Activated CD8-positive, alpha-beta memory T cell treated with anti-CD3 and anti-CD28 coated beads for 36 hours (primary cell): ENCODE measurements at places on chromosomes 12 and 14. TPM values are rescaled to one million over a fixed set of nuclear protein-coding genes. Genes with fewer than 3 reads are reported as not detected.

The SCN8A gene
- total RNA-seq = 1.3 TPM

The PLCZ1 gene
- not detected for total RNA-seq

The TCL1B gene
- total RNA-seq = not detected

The GPR135 gene
- 1.2 TPM for total RNA-seq

The CLEC2D gene
- total RNA-seq = 271 TPM

The KLRF1 gene
- total RNA-seq = not detected

The RBM19 gene
- 103 TPM for total RNA-seq

The DICER1 gene
- total RNA-seq = 58.0 TPM

The C12orf50 gene
- not detected for total RNA-seq

The SLC8A3 gene
- total RNA-seq = 0.25 TPM

The RGS6 gene
- 0.13 TPM for total RNA-seq

The SLC25A47 gene
- total RNA-seq = not detected

The MYF5 gene
- total RNA-seq = not detected

The DEPDC4 gene
- 1.5 TPM for total RNA-seq

The POP5 gene
- 75.4 TPM for total RNA-seq

The RNASE11 gene
- not detected for total RNA-seq

The TAS2R9 gene
- not detected for total RNA-seq

The NTS gene
- not detected for total RNA-seq

The FSCB gene
- total RNA-seq = not detected

The SLC8B1 gene
- total RNA-seq = 13.3 TPM

The ADGRD1 gene
- total RNA-seq = 0.78 TPM

The CISTR gene
- total RNA-seq = not detected
